ENCODE measurements at places on chromosomes 7 and 10. TPM values are rescaled to one million over a fixed set of nuclear protein-coding genes. Genes with fewer than 3 reads are reported as not detected.

Gene HOXA2
- total RNA-seq, result 0.43 TPM

Gene SLC29A4
- total RNA-seq, result 6.1 TPM

Gene ACTA2
- 53.0 TPM for total RNA-seq

Gene MYL10
- not detected for total RNA-seq

Gene FBXL13
- 2.1 TPM for total RNA-seq
